A172 (cell line): ENCODE measurements at places on chromosomes 6 and 20. TPM values are rescaled to one million over a fixed set of nuclear protein-coding genes. Genes with fewer than 3 reads are reported as not detected.

GRCh38 chr6:12637960-12638641 is 78.5 kb upstream of the PHACTR1 start:
- peak; percentile 69 for DNase-seq

DNA sequence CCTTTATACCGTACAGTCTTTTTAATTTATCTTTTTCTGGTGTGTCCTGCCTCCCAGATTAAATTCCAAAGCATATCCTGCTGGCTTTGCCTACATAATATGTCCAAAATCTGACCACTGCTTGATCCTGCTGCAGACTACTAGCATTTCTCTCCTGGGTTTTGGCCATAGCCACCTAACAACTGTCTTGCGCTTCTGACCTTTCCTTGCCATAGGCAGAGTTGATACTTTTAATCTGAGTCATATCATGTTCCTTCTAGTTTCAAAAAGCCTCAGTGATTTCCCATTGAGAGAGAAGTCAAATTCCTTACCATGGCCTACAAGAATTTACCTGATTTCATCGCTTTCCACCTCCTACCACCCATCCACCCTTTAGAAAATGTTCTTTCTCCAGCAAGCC is 104.8 kb downstream of the BCKDHB start:
- DNase-seq = no peak

GRCh38 chr20:51087266-51087665 is 64.4 kb upstream of the KCNG1 start:
- DNase-seq = no peak

Gene VEGFA
- total RNA-seq = 29.0 and 35.2 TPM in 2 replicates

Gene DUSP15
- total RNA-seq = 2.4 and 2.5 TPM in 2 replicates

Gene KIF6
- total RNA-seq = 0.26 TPM in 2 replicates

Gene SIRPA
- 8.1 and 10.5 TPM in 2 replicates for total RNA-seq
